ENCODE measurements at places on chromosomes 6 and 20. TPM values are rescaled to one million over a fixed set of nuclear protein-coding genes. Genes with fewer than 3 reads are reported as not detected.

The PDE10A gene
- total RNA-seq = 1.6 TPM

The KCNK16 gene
- not detected for total RNA-seq

The LIN28B gene
- total RNA-seq = 45.6 TPM

The ENPP4 gene
- total RNA-seq = 3.0 TPM

The ABCC10 gene
- total RNA-seq = 18.4 TPM

The SIRPB2 gene
- not detected for total RNA-seq

The GSTA3 gene
- not detected for total RNA-seq

The EPB41L1 gene
- 11.9 TPM for total RNA-seq

The SUMO4 gene
- 0.87 TPM for total RNA-seq

The RIPOR3 gene
- 1.1 TPM for total RNA-seq

The CALHM4 gene
- not detected for total RNA-seq

The ZKSCAN4 gene
- total RNA-seq = 6.7 TPM

The ULBP1 gene
- 0.33 TPM for total RNA-seq

The UFL1 gene
- total RNA-seq = 14.9 TPM
